RPMI7951 (cell line): ENCODE measurements at places on chromosomes 16 and 17. TPM values are rescaled to one million over a fixed set of nuclear protein-coding genes. Genes with fewer than 3 reads are reported as not detected.
A peak's percentile ranks its signal among the peaks of the same experiment; 100 is the strongest.

The FBXO39 gene
- total RNA-seq = not detected in 2 replicates

The CBX2 gene
- 5.0 and 6.1 TPM in 2 replicates for total RNA-seq

The KAT7 gene
- 32.6 and 38.1 TPM in 2 replicates for total RNA-seq

The C16orf89 gene
- total RNA-seq = not detected in 2 replicates

The SOX15 gene
- total RNA-seq = not detected in 2 replicates

The ATP6V0A1 gene
- 10.4 and 13.9 TPM in 2 replicates for total RNA-seq

The TBC1D28 gene
- total RNA-seq = not detected in 2 replicates

The NHLRC4 gene
- total RNA-seq = 0.24 and 0.29 TPM in 2 replicates

The PPP1R27 gene
- total RNA-seq = not detected in 2 replicates

The GNAO1 gene
- total RNA-seq = 3.4 and 4.2 TPM in 2 replicates

The SERPINF2 gene
- under 0.01 and 0.24 TPM in 2 replicates for total RNA-seq

The RNF135 gene
- 8.4 and 10.4 TPM in 2 replicates for total RNA-seq

DNA sequence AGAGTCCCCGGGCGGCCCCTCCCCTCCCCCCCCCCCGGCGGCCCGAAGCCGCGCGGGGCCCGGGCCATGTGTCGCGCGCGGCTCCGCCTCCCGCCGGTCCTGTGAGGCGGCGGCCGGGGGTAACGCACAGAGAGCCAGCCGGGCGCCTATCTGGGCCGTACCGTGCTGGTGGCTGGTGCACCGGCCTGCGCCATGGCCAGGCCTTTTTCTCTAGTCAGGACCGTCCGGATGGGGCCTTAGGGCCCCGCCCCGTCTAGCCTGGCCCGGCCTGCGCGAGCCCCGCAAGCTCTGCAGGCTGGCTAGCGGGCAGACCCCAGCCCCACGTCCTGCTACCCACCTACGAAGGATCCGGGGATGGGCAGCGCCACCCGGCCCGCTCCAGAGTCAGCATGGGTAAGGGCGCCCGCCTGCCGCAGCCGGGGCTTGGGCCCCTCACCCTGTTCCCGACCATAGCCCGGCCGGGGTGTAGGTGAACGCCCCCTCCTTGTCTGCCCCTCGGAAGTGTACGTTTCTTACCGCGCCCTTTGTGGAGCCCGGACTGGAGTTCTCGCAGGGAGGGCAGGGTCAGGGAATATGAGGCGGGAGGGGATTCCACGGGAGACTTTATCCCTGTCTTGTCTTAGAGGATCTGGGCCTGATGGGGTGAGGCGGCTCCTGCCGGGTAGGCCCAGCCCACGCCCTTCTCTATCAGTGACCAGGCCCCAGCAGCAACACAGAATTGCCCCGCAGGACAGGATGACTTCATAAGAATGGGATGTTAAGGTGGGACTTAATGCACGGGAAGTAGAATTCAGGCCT is at the start of gene CENPT:
CENPT (minus strand) TSS at position 630 of the 798 bp plus-strand sequence. CDS start 13,834 bp downstream, outside the sequence.
- DNase-seq = peak; percentile 73

GRCh38 chr16:58035356-58036170 is 10.0 kb downstream of the MMP15 start:
- no peak for DNase-seq

DNA sequence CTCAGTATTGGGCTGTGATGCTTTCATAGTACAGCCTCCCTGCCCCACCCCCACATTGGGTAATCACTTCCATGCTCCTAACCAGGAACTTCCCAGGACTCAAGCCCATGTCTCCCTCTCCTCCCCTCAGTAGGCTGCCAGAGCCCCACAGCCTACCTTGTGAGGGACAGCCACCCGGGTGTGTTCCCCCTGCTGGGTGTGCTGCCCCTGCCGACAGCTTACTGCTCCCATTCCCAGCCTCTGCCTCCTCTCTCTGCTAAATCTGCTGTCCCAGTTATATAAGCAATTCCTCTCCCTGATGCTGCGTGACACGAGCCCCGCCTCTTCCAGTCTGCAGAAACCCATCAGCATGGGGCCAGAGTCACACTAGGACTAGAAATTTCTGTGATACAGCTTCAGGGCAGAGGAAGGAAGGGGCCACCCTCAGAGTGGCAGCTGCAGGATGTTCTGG is at the start of gene RSKR:
RSKR (minus strand) TSS at position 255 of the 451 bp plus-strand sequence; CDS start at position 231, 24 bp downstream.
- DNase-seq = no peak

DNA sequence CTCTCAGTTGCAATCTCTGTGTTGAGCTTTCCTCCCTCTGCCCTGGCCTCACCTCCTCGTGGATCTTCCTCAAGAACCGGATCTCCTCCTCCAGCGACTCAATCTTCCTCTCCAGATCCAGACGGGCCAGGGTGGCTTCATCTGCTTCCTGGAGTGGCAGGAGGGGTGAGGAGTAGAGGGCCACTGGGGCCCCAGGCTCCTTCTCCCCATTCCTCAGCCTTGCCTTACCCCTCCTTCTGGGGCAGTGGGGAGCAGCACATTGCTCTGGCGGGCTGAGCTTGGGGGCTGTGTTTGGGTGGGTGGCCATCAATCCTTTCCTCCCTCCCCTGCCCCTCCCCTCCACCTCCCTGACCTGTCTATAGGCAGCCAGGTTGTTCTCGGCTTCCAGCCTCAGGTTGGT is 1.6 kb downstream of the GFAP start:
- no peak for DNase-seq

- peak; percentile 38 for DNase-seq
Observed at GRCh38 chr17:74478420-74479100, 12.1 kb downstream of the CD300A start.

DNA sequence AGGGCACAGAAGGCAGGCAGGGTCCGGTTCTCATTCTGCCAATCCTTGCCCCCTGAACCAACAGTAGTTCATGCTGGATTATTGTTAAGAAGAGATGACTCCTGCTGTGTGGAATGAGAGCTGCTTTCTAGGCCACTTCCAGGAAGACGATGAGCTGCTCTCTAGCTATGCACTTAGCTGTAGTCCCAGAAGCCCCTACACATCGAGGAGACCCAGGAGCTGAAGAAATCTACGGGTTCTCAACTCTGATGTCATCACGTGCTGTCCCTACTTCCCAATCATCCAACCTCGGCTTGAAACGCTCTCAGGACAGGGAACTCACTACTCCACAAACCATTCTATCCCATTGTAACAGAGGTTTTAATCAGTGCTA is 29.0 kb upstream of the EMP2 start:
- DNase-seq = peak; percentile 17

DNA sequence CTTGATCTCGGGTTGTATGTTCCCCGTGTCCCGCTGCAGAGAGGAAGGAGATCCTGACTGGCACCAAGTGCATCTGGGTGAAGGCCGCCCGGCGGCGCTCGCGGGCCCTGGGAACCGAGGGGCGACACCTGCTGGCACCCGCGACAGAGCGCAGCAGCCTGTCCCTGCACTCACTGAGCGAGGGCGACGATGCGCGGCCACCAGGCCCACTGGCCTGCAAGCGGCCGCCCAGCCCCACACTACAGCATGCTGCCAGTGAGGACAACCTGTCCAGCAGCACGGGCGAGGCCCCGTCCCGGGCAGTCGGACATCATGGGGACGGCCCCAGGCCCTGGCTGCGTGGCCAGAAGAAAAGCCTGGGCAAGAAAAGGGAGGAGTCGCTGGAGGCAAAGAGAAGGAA is 7.5 kb downstream of the BTBD17 start:
- DNase-seq = no peak

- peak; percentile 77 for DNase-seq
Observed at GRCh38 chr17:13671771-13672170, 70.0 kb upstream of the HS3ST3A1 start.

- no peak for DNase-seq
Observed at GRCh38 chr17:65047941-65048340, 8.6 kb downstream of the GNA13 start.

DNA sequence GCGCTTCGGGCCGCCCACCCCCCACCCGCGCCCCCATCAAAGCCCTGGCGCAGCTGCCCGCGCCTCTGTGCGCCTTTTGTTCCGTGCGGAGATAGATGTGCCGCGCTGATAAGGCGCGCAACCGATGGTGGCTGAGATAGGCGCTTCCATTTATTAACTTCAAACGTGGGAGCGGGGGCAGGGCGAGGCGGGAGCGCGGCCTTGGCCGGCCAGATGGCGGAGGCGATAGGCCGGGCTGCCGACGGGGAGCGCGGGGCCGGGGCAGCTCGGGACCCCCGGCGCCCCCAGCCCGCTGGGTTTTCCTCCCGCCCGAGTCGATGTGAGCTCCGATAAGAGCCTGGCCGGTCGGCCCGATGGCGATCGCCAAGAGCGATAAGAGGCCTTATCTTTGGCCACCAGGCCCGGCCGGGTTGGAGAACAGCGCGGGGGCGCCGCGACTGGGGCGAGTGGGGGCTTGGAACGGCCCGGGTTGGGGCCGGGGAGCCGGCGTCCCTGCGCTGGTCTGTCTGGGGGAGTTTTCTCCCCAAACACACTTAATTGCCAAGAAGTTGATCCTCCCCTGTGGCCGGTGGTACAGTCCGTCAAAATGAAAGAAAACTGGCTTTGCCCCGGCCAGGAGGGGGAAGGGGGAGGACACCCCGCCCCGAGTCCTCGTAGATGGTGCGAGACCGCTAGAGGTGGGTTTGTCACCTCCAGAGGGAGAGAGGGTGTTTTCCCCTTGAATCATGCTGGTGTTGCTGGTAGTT is 2.7 kb downstream of the ZFPM1 start:
- peak; percentile 46 for DNase-seq

DNA sequence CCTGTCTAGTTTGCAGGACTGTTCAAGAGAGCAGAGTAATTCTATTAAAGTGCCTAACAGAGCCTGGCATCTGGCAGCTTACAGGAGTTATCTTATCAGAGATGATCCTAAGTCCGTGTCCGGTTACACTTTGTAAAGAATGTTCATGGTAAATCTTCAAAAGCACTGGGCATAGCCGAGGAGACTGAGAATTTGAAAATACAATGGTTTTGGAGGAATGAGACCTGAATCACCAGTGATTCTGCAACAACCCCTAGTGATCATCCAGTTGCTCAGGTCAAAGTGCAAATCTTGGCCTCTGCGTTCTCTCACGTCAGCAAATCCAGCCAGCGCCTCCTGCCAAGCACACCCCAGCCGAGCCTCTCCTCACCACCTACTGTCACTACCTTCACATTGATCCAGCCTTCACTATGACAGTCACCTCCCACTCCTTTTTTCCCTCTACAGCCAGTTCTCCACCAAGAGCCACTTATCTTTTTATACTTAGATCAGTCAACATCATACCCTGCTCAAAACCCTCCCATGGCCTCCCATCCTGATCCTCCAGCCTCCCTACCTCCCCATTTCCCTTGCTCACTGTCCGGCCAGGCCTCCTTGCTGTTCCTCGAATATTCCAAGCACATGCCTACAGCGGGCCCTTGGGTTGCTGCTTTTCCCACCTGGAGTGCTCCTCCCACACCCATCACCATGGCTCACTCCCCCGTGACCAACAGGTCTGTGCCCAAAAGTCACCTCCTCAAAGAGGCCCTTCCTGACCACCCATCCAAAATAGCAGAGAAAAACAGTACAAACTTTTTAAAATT is 57.4 kb upstream of the ERN1 start:
- DNase-seq = no peak

GRCh38 chr16:3731126-3731935 is 14.0 kb upstream of the TRAP1 start:
- DNase-seq = no peak

- DNase-seq = no peak
Observed at GRCh38 chr16:11587643-11588247, 1.0 kb upstream of the LITAF start.

- no peak for DNase-seq
Observed at GRCh38 chr16:67922221-67922620, 9.4 kb downstream of the CTRL start.

DNA sequence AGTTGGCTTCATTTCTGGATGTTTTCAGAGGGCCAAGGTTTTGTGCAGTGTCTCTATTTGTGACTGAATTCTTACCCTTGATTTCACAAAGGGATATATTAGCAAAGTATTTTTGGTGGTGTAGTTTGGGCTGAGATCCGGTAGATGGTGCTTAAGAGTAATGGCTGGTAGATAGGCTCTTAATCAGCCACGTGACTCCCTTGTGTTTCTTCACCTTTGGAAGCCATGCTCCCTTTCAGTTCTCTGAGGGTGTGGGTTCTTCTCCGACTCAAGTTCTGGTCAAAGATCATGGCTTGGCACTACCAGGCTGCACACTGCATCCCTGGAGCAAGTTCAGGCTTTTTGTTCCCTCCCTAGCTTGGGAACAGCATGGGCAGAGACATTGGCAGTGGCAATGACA is 887.3 kb downstream of the CDH8 start:
- DNase-seq = no peak

- no peak for DNase-seq
Observed at GRCh38 chr17:21463779-21464407, 87.7 kb downstream of the KCNJ12 start.

DNA sequence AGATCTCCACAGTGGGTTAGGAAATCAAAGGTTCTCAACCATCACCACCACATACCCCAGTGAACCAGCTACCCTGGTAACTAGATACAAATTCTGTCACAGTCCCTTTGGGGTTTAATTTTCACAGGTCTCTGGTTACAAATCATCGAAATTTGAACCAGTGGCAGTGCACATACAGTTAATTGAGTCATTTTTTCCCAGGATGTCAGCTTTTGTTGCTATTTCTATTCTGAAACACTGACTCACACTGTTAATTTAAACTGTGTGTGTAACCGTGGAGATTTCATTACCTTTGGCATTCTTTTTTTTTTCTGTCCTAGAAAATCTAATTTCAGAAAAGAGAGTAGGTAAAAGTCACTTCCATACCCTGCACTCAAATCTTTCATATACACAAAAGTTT is 511.5 kb downstream of the TOX3 start:
- DNase-seq = no peak

DNA sequence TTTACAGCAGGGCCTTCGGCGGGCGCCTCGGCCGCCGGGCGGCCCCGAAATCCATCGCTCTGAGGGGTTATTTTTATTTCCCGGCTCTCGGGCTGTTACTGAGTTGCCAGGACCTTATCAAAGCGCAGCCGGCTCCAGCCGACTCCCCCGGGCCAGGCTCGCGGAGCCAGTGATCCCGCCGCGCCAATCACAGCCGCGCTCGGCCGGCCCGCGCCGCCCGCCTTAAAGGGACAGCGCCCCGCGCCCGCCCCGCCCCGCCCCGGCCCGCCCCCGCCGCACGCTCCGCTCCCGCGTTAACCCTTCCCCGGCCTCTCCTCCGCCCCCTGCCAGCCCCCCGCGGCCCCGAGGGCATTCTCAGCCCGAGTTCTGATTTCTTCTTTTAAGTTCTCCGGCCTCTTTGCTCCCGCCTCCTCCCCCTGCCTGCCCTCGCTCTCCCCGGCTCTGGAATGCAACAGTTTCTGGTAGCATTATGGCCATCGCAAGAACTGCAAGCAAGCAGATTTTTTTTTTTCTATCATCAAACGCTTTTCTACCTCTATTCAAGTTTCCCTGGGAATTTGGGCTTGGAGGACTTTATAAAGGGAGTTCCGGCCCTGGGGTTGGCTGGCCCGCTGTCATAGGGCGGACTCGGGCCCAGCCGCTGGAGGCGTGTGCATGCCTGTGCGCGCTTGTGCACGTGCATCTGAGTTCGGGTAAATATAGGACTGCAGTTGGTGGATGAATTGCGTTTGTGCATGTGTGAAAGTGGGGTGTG is at the start of gene AXIN2:
AXIN2 (minus strand) TSS at position 197 of the 754 bp plus-strand sequence. CDS start 3,028 bp downstream, outside the sequence.
- DNase-seq = peak; percentile 90

GRCh38 chr17:66476014-66476413 is 173.6 kb downstream of the PRKCA start:
- DNase-seq = no peak

DNA sequence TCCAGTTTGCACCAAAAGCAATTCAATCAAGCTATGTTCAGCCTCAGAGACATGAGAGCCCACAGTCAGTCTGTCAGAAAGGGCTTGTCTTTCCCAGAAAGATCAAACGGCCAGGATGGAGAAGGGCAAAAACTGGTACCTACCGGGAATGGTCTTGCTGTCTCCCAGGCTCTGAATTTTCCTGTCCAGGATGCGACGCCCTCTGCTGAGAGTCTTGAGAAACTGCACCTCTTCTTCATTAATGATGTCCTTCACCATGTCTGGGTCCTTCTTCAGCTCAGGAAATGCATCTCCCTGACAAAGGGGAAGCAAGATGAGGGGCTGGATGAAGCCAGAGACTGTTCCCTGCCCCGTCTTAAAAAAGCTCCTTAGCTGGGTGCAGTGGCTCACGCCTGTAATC is 15.8 kb upstream of the EXOSC6 start:
- peak; percentile 38 for DNase-seq
